Stimulated activated CD4-positive, alpha-beta T cell treated with anti-CD3 and anti-CD28 coated beads, Interleukin-15, amount 100 ng/mL, for 48 hours (primary cell): ENCODE measurements at places on chromosomes 7 and 10.

DNA sequence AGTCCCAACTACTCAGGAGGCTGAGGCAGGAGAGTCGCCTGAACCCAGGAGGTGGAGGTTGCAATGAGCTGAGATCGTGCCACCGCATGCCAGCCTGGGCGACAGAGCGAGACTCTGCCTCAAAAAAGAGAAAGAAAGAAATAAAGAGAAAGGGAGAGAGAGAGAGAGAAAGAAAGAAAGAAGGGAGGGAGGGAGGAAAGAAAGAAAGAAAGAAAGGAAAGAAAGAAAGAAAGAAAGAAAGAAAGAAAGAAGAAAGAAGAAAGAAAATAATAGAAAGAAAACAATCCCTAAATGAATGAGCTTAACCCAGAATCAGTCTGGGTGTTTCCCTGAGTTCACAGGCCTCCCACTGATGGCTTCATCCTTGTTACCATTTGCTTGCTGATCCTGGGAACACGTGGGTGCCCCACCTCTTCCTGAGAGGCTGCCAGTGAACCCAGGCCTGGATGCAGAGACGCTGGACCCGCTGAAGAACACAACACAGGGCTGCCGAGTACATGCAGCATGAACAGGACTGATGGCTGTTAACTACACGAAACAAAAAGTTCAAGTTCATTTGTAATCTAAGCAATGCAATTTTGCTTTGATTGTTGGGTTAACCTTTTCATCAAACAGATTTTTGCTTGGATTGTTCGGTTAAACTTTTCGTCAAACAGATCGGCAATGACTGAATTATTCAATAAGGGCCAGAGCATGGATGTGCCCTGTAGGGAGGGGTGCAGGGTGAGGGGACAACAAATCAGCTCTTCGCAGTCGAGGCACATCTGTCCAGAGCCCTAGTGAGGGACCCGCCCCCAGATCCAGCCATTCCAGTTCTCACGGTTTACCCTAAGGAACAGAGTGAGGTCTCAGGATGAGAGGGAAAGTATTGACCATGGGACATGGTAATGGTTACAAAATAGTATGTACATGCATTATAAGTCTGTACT, 11.5 kb downstream of the NPFFR1 start:
- DNase-seq = no peak

- no peak for DNase-seq
Measured at GRCh38 chr10:48901319-48901718, 38.3 kb downstream of the LRRC18 start.

- DNase-seq = peak; percentile 98
Measured at GRCh38 chr7:127651556-127652332, at the start of gene SND1. TSS of gene SND1 (plus strand) at chr7:127652194. CDS start at chr7:127652374, 180 bp downstream.

DNA sequence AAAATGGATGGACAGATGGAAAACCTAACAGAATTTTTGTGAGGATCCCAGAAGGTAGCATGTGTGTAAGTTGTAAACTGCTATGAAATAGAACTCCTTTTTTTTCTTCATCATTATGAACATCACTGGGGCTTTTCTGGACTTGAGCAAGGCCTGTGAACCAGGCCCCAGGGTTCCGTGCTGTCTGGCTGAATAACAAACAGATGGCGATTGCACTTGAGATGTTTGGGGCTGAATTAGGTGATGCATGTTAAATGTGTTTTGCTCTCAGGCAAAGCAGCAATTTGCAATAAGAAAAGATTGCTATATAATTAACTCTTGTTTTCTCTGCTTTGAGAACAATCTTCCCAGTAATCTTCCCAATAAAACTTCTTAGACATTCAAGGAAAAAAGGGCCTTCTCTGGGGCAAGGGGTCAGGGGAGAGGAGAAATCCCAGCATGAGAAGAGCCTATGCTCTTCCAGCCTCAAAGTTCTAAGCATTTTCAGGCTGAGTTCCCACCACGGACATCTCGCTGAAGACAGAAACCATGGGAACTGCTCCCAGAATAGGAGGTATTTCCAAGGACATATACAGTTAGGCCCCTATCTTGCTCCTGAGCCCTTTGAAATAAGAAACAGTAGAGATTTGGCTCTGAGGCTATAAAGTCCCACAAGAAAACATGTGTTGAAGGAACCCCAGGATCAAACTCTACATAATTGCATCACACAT, 98.7 kb downstream of the ITIH5 start:
- no peak for DNase-seq

DNA sequence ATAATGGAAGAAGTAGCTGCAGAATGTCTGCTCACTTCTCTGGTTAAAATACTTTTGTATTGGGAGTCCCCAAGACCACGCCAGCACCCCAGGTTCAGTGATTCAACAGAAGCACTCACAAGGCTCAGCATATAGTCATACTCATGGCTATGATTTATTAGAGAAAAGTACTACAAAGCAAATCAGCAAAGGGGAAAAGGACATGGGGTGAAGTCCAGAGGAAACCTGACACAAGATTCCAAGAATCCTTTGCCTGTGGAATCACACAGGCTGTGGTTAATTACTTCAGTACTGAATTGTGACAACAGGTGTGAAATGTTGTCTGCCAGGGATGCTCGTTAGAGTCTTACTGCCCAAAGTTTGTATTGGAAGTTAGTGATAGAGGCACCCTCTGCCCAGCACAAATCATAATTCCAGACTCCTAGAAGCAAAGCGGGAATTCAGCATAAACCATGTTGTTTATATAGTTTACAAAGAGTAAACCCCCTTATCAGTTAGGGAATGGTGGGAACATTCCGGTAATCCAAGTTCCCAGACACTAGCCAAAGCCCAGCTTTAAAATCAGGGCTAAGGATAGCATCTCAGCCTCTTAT, 79.4 kb downstream of the HYCC1 start:
- no peak for DNase-seq

DNA sequence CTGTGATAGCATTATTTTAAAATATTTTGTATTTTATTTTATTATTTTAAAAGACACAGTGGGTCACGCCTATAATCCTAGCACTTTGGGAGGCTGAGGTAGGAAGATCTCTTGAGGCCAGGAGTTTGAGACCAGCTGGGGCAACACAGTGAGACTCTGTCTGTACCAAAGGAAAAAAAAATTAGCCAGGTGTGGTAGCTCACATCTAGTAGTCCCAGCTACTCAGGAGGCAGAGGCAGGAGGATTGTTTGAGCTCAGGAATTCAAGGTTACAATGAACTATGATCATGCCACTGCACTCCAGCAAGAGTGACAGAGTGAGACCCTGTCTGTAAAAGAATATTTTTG, 37.1 kb downstream of the FBXL13 start:
- no peak for DNase-seq

DNA sequence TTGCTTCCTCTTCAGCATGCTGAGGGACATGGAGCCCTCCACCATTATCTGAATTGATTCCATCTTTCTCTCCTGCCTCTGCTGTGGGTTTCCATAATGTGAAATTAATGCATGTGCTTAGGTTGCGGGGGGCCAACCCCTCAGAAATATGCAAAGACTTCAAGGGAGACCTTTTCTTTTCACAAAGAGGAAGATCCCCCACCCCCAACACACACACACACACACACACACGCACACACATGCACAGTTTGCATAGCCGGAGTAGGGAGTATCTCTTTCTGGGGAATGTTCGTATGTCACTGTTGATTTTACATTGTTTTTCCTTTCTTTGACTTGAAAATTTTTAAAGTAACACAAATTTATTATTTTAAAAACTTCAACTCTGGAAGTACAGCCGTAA, 193.5 kb downstream of the MGMT start:
- no peak for DNase-seq

DNA sequence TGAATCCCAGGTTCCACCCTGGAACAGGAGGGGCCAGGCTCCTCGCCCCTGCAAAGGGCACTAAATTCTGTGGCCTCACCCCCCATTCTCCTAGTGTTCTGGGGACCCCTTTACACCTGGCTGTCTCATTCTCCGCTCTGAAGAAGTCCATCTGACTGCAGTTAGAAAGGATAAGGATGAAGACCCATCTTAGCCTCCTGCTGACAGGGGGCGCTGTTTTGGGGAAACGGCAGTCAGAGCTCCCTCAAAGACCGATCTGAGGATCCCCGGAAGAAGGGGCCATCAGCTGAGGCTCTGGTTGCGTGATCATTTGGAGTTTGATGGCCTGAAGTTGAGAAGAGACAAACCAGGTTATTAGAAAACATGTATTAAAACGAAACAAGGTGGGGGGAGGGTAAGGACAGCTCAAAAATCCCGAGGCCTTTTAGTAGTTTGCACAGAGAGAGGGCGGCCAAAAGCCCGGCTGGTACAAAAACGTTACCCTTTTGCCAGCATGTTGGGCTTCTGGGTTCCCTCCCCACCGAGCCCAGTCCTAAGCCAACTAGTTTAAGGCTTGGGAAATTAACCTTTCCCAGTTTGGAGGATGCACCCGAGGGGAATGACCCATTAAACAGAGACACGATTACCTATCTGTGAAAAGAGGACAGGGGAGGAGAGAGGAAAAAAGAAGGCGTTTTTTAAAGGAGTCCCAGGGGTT, 102.8 kb downstream of the CHN2 start:
- no peak for DNase-seq

DNA sequence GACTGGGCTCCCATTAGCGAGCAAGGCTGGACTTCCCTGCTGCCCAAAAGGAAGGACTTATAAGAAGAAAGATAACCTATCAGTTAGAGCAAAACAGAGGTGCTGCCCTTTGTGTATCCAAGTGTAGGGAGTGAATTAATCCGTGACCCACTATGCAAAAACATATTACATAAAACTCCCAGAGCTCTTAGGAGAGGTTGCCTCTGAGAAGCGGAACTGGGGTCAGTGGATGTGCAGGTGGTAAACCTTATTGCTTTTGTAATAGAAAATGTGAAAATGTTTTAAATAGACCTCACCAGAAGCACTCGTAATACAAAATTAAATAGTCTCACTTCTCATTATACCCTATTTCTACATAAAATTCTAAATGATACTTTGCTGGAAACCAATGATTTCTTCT, 17.1 kb upstream of the IL6 start:
- DNase-seq = no peak

- DNase-seq = no peak
Measured at GRCh38 chr7:36726806-36727503, 2.7 kb upstream of the AOAH start.

DNA sequence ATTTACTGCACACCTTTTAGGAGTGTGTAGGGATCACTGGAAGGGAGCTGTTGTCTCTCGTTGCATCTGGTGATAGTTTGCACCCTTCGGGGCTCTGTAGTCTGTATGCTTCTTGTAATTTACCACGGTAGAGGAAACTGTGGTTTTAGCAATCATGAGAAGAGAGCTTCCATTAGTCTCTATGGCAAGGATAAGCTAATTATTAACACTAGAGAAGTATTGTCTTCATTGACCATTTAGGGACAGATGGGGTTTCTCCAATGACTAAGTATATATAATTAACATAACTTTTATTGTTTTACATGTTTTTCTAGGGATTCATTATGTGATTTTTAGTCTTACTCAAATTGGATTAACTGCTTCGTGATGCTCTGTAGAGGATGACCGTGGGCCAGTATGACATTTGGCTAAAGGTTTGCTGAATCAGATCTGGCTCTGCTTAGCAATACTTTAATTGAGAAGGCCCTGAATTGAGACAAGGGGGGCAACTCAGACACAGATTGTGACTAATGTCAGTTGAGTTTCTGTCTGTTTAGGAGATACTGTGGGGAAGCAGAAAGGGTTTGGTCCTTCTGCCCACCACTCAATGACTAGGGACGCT, 8.7 kb downstream of the SLC18A2 start:
- no peak for DNase-seq

GRCh38 chr7:74275401-74275881, 13.8 kb upstream of the CLIP2 start:
- DNase-seq = no peak

DNA sequence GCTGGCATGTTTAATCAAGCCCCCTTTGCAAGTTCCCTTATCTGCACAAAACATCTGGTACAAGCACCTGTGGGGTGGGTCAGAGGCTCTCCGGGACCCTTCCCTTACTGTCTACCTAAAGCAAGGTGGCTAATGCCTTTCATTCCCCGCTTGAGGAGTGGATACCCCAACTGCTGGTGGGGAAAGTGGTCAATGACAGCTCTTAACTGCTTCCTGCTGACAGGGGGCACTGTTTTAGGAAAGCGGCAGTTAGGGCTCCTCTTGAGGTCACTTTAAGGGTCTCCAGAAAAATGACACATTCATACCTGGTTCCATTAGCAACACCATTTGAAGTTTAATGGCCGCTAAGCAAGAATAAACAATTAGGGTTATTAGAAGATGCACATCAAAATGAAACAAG, 761.8 kb upstream of the PHF14 start:
- no peak for DNase-seq

- DNase-seq = no peak
Measured at GRCh38 chr10:100109670-100110069, 28.0 kb upstream of the CPN1 start.

GRCh38 chr10:32163071-32163761, 107.0 kb upstream of the KIF5B start:
- no peak for DNase-seq

- DNase-seq = no peak
Measured at GRCh38 chr7:93378131-93378760, 146.1 kb downstream of the VPS50 start.

GRCh38 chr10:90924552-90924951, 3.7 kb upstream of the ANKRD1 start:
- DNase-seq = no peak

- DNase-seq = no peak
Measured at GRCh38 chr10:117000580-117000979, 4.4 kb downstream of the SHTN1 start.

- no peak for DNase-seq
Measured at GRCh38 chr10:58970160-58970915, 206.1 kb upstream of the PHYHIPL start.

GRCh38 chr10:9291081-9291480, 1236.6 kb downstream of the GATA3 start:
- DNase-seq = no peak

- DNase-seq = no peak
Measured at GRCh38 chr7:156929789-156930539, 19.5 kb upstream of the NOM1 start.

GRCh38 chr7:115230882-115231571, 309.1 kb downstream of the MDFIC start:
- DNase-seq = no peak

GRCh38 chr10:106761906-106762305, 402.6 kb downstream of the SORCS1 start:
- DNase-seq = no peak

- no peak for DNase-seq
Measured at GRCh38 chr10:59872892-59873463, 33.4 kb downstream of the CCDC6 start.

- no peak for DNase-seq
Measured at GRCh38 chr10:110527731-110528171, 30.0 kb downstream of the DUSP5 start.

- DNase-seq = no peak
Measured at GRCh38 chr7:13021566-13022300, 334.3 kb downstream of the ARL4A start.
